ENCODE measurements at places on chromosomes 16 and 17. TPM values are rescaled to one million over a fixed set of nuclear protein-coding genes. Genes with fewer than 3 reads are reported as not detected.

DNA sequence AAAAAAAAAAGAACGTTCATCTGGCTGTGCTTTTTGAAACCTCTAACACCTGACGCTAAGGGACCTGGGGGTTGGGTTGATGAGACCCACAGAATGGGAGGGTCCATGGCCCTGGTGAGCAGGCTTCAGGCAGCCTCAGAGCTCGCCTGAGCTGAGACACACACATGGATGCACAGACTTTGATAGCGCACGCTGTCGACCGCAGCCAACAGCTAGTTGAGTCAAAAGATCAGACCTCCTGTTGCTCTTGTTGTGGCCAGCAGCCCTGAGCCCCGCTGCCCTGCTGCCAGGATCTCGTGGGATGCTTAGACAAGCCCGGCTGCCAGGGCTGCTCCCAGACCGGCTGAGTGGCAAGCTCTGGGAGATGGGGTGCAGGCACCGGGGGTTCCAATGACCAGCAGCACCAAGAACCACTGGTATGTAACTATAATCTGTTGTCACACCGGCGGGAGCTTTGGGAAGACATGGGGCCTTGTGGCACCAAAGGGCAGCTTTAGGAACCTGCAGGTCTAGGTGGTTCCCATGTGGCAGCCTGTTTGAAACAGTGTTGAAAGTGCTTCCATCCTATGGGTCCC, 20.0 kb upstream of the MEAK7 start:
- DNase-seq: no peak

DNA sequence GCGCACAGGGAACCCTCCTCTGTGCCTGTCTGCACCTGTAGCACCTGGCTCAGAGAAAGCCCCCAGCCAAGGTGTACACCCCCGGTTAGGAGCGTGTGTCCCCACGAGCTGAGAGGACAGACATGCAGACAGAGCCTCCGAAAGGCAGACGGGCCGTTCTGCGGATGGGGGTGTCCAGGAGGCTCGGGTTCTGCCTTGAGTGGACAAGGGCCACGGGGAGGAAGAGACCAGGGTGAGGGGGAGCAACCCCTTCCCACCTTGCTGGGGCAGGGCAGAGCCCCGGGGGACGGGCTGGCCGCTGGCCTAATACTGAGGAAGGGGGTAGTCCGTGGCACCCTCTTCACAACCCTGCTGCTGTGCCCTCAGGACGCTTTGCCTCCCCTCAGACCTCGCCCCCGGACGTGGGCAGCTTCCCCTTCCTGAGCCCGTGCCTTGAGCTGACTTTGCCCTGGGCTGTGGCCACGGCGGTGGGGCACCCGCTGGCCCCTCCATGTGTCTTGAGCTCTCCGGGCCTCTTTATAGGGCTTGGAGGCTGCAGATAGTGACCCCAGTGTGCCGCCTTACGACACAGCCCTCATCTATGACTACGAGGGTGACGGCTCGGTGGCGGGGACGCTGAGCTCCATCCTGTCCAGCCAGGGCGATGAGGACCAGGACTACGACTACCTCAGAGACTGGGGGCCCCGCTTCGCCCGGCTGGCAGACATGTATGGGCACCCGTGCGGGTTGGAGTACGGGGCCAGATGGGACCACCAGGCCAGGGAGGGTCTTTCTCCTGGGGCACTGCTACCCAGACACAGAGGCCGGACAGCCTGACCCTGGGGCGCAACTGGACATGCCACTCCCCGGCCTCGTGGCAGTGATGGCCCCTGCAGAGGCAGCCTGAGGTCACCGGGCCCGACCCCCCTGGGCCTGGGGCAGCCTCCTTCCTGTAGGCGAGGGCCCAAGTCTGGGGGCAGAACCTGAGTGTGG, 5.7 kb downstream of the SLC22A31 start:
- DNase-seq: peak; percentile 74

Gene SOST
- not detected for total RNA-seq

- DNase-seq: no peak
Measured at GRCh38 chr17:71765437-71765836, 355.4 kb upstream of the SOX9 start.

- DNase-seq: no peak
Measured at GRCh38 chr17:4438162-4438944, 4.6 kb downstream of the SPNS3 start.

- no peak for DNase-seq
Measured at GRCh38 chr16:12679660-12680272, 123.9 kb downstream of the CPPED1 start.

GRCh38 chr16:20889625-20890275, 10.4 kb downstream of the DCUN1D3 start:
- DNase-seq: peak; percentile 30

Gene TNK1
- total RNA-seq: 9.6 TPM

- no peak for DNase-seq
Measured at GRCh38 chr17:76004750-76005262, 4.2 kb downstream of the CDK3 start.

Gene PAQR4
- 13.5 TPM for total RNA-seq

DNA sequence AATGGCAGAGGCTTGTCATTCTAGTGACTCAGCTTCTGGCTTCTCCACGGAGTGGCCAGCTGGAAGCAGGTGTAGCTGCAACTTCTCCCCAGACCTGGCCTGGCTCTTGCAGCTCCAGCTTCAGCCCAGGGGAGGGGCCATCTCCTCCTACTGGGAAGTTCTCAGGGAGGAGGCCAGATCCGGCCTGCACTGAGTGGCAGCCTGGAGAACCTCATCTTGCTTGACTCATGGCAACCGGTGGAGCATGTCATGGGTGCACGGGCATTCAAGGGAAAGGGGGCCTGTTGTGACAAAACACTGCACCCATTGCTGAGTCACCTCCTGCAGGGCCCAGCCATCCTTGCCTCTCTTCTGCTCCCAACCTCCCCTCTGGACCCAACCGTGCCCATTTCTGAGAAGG, 273.9 kb upstream of the MAF start:
- no peak for DNase-seq

DNA sequence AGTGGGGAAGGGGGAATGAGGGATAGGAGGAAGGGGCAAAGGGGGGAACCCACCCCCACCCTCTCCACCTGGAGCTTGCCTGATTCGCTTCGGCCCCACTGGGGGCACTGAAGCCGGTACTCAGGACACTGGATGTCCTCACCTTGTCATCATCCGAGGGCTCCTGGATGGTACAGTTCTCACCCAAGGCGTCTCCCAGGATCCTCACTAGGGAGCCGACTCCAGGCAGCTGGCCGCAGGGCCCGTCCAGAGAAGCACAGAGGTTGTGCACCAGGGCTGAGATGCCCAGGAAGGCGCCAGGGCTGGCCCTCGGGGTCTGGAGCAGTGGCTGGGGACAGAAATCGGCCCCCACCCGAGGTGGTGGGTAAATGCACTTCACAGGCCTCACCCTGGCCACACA, 92.3 kb downstream of the LITAF start:
- no peak for DNase-seq

DNA sequence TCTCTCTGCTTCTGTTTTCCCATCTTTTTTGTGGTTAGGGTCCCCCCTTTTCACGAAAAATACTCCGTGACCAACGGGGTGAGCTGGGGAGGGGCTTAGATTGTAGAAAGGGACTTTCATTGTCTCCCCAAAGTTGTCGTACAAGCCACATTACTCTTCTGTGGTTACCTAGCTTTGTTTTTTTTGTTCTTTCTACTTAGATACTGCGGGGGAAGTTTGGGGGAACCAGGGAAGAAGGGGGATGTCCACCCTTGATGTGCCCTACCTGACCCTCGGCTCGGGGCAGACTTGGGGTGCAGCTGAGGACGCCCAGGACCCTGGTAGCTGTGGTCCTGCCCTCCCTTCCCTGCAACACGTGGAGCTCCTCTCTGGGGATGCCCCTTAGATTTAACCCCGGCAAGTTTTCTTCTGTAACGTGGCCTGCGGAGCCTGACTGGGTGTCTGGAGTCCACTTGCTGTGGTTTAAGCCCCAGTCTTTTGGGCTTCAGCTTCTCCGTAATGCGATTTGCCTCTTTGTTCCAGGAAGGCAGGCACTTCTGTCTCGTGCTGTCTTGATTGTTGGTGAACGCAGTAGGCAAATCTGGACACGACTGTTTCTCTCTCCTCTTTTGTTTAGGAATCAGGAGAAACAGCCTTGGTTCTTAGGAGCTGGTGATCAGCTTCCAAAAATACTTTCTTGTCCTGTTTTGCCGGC, 892 bp downstream of the ABCC1 start:
- peak; percentile 25 for DNase-seq
